ENCODE measurements at places on chromosomes 2 and 18. TPM values are rescaled to one million over a fixed set of nuclear protein-coding genes. Genes with fewer than 3 reads are reported as not detected.

DNA sequence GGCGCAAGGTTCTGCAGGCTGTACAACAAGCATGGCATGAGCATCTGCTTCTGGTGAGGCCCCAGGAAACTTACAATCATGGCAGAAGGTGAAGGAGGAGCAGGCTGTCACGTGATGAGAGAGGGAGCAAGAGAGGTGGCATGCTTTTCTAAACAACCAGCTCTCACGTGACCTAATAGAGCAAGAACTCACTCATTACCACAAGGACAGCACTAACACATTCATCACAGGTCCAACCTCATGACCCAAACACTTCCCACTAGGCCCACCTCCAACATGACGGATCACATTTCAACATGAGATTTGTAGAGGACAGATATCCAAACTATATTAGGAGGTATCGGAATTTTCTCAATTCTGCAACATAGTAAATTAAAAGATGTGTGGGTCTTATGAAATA is 108.8 kb upstream of the DLX2 start:
- no peak for DNase-seq

GRCh38 chr2:218262237-218262600 is 1.4 kb downstream of the GPBAR1 start:
- DNase-seq: no peak

The CLEC4F gene
- total RNA-seq: not detected

GRCh38 chr2:109238580-109238979 is 109.6 kb downstream of the SH3RF3 start:
- DNase-seq: no peak
